GM18507 (cell line): ENCODE measurements at places on chromosomes 7 and 10.

- no peak for DNase-seq
Observed at GRCh38 chr7:78080811-78081210, 282.2 kb downstream of the PHTF2 start.

DNA sequence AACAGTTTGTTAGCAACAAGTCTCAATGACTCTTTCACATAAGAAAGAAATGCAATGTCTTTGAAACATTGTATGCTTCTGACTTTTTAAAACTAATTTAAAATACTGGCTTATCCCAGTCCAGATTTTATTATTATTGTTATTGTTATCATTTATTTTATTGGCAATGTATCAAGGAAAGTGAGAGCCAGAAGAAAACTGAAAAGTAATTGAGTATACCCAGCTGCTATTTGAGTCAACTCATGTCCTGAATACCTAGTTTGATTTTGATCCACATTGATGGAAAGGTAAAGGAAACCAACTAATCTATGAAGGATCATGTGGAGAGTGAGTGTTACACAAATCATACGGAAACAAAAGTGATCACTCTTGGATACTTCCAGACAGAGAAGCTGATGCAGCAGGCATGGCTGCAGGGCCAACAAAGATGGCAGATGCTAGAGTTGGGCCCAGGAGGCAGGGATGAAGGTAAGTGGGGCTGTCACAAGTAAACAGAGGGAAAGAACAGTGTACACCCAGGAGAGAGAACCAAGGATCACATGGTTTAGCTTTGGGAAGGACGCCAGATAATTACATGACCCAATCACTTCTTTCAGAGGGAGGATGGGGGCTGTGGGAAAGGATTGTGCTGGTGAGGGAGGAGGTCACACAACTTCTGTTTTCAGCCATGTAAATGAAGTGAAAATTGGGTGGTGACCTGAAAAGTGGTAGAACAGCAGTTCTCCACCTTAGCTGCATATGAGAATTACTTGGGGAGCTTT, 179.2 kb upstream of the NAMPT start:
- DNase-seq: no peak

DNA sequence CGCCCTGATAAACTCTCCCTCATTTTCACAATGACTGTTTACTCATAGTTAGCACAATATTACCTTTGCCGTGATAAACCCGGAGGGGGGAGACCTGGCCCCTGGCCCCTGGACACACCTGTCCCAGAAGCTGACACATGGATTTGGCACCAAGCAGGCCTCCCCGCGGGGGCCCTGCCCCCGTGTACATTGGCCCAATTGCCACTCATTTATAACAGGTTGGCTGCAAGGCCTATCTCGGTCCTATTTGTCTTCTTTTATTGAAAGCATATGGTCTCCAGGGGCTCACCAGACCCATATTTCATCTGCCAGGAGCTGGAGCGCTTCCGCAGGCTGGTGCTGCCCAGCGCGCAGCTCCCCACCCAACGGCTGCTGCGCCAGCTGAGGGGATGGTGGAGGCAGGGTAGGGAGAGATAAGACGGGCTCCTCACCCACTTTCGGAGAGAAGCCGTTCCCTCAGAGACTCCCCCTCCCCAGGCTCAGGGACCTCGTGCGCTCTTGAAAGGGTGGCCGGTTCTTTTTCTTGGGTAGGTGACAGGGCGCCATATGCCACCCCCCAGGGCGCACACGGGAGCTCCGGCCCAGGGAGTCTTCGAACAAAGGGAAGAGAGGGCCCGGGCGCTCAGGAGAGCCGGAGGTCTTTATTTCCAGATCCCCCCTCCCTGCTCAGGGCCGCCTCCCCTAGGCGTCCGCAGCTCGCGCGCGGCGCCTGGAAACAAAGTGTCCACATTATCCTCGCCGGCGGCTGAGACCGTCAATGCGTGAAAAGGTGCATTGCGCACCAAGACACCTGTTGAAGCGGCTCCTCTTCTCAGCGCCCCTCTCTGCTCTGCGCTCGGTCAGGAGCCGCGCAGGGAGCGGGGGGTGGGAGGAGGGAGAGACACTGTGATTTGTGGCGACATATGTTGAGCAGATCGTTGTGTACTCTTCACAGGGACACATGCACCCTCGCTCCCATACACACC, 4.3 kb upstream of the NEUROG3 start:
- DNase-seq: no peak

GRCh38 chr10:4656576-4657194, 169.3 kb upstream of the AKR1E2 start:
- DNase-seq: no peak

- no peak for DNase-seq
Observed at GRCh38 chr10:36507715-36508114, 617.7 kb upstream of the ANKRD30A start.
